ENCODE measurements at places on chromosomes 6 and 20.

- DNase-seq: no peak
Observed at GRCh38 chr20:23227274-23227673, 123.3 kb upstream of the NXT1 start.

DNA sequence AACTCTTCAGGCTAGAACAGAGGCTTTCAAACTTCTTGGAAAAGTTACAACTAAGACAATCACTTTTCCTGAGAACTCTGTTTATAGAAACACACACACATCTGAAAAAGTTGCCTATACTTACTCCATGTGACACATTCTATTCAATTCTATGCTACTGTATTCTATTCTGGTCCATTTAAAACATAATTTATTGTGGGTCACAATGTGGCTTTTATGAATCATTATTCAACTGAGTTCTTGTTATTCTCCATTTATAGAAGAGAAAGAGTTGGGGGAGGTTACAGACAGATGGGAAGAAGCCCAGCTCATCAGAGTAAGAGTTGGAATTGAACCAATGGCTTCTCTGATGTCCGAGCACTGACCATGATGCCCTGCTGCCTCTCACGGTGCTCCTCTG lies 21.6 kb upstream of the BCAS1 start:
- no peak for DNase-seq

DNA sequence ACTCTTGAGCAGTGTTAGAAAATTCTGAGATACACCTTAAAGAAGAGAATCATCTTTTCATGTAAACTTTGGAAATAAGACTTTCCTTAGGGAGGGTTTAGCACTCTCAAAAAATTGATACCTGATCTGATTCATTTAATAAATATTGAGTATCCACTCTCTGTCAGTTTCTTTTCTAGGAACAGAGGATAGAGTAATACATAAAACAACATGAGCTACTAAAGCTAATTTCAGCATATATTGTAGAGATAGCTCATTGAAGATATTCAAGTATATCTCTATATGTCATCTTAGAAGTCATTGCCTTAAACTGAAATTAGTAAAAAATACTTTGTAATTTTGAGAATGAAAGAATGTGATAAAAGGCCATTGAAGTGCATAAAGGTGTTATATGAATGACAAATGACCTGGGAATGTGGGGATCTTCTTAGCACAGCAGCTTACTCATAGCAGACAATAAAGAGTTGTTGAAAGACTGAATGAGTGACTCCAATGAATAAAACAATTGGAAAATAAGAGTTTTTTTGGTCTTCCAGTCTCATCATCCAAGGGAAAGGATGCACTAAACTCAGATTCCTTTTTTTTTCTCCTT lies 29.2 kb downstream of the RHAG start:
- no peak for DNase-seq

- no peak for DNase-seq
Observed at GRCh38 chr20:11585752-11586352, 331.8 kb upstream of the BTBD3 start.

DNA sequence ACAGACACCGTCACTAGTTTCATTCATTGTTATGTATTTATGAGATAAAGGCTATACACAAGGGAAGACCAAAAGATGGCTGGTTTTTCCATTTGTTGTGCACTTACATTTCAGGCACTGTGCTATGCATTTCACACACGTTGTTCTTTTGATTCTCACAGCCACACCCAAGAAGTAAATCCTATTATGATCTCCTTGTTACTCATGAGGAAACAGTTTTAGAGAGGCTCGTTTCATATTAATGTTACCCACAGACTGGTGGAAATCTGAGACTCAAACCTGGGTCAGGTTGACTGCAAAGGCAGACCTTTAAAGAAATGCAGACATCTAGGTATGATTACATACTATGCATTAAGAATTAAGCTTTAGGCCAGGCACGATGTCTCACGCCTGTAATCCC lies 34.9 kb downstream of the SHLD1 start:
- DNase-seq: no peak

- peak; percentile 3 for DNase-seq
Observed at GRCh38 chr6:121285041-121285440, 49.2 kb downstream of the TBC1D32 start.

GRCh38 chr6:63689421-63689820 lies 53.8 kb downstream of the PHF3 start:
- no peak for DNase-seq

GRCh38 chr6:7763881-7764280 lies 38.0 kb downstream of the BMP6 start:
- DNase-seq: no peak

DNA sequence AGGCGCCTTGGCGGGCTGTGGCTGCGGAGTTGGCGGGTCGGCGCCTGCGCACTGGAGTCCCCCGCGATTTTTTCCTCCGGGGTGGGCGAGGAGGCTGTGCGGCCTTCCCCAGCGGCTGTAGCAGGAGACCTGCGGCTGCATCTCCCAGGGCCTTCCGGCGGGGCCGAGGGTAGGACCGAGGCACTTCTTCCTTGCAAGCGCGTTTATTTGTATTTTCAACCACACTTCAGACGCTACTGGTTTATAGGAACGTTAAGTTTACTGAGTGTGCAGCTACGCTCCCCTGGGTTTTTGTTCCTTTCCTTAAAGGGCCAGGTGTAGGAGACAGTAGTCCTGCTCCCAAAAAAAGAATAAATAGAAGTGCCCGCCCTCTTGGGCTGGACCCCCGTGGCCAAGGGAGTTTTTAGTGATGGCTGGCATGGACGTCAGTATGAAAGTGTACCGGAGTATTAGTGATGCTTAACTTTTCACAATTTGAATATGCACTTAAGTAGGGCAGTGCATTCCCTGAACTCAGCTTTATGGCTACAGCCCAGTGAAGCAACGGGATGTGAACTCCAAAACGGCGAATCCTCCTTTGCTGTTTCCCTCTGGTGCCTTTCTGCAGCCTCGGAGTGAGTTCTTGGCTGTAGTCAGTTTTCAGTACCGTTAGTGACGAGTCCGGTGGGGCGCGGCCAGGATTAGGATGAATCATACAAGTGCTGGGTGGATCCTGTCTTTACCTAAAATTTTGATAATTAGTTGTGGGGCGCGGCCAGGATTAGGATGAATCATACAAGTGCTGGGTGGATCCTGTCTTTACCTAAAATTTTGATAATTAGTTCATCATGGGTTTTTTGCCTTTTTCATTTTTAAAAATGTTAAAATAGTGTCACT lies 1.0 kb upstream of the FBXO5 start:
- DNase-seq: peak; percentile 72

- no peak for DNase-seq
Observed at GRCh38 chr6:15443119-15443830, 197.4 kb downstream of the JARID2 start.

- DNase-seq: no peak
Observed at GRCh38 chr6:82263916-82264315, 16.4 kb upstream of the IBTK start.

DNA sequence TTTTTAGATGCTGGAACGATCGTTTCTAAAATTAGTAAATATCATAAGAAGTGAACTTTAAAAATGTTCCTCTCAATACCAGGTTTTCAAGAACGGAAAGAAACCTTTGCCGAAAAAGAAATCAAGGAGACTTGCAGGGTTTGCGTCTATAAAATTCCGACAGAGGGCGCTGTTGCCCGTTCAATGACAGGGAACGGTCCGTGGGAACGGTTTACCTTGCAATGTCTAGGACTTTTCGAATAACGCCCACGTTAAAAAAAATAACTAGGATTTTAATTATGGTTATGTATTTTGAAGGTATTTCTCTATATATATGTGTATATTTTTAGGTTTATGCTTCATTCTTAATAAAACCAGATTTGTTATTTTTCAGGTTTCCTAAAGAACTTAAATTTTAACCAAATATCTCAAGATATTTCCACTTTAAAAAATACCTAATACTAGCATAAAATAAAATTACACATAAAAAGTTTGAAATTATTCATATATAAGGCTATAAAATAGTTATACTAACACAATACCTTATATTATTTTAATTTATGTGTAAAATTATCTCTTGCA lies 2.5 kb upstream of the TFAP2B start:
- DNase-seq: peak; percentile 51

- DNase-seq: no peak
Observed at GRCh38 chr6:167705211-167705750, 121.4 kb upstream of the AFDN start.

GRCh38 chr6:12047304-12047703 lies 35.2 kb downstream of the HIVEP1 start:
- no peak for DNase-seq

DNA sequence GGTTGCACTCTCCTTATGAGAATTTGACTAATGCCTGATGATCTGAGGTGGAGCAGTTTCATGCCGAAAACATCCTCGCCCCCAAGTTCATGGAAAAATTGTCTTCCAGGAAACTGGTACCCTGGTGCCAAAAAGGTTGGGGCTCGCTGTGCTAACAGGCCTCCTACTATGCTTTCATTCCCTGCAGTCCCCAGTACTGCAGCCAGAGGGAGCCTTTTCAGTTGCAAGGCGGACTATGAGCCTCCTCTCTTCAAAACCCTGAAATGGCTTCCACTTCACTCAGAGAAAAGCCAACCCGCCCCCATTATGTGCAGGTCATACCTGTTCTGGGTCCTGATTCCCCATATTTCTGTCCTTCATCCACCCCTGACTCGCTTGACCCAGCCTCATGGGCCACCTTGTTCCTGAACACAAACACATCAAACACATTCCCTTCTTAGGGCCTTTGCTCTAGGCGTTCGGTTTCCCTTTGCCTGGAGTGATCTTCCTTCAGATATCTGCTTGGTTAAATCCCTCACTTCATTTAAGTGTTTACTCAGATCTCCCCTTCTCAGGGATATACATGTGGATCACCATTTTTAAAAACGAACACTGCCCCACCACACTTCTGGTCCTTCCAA lies 173.7 kb downstream of the PHACTR1 start:
- peak; percentile 8 for DNase-seq

GRCh38 chr20:877814-878213 lies 38.3 kb downstream of the ANGPT4 start:
- no peak for DNase-seq

DNA sequence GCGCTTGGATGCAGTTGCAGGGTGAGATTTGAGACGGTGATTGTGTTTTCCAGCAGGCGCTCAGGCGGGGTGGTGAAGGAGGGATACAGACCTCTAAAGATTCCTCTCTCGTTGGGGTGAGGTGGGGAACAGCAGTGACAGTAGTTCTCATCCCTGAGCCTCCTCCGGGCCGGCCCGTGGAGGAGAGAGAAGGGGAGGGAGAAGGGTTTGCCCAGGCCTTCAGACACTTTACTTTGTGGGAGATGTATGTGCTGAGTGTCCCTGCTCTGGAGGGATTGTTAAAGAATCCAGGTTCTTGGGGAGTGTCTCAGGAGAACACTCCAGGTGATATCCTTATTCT lies 41.0 kb downstream of the PSMB9 start:
- DNase-seq: no peak

- DNase-seq: no peak
Observed at GRCh38 chr6:24883618-24884017, 52.1 kb downstream of the RIPOR2 start.

DNA sequence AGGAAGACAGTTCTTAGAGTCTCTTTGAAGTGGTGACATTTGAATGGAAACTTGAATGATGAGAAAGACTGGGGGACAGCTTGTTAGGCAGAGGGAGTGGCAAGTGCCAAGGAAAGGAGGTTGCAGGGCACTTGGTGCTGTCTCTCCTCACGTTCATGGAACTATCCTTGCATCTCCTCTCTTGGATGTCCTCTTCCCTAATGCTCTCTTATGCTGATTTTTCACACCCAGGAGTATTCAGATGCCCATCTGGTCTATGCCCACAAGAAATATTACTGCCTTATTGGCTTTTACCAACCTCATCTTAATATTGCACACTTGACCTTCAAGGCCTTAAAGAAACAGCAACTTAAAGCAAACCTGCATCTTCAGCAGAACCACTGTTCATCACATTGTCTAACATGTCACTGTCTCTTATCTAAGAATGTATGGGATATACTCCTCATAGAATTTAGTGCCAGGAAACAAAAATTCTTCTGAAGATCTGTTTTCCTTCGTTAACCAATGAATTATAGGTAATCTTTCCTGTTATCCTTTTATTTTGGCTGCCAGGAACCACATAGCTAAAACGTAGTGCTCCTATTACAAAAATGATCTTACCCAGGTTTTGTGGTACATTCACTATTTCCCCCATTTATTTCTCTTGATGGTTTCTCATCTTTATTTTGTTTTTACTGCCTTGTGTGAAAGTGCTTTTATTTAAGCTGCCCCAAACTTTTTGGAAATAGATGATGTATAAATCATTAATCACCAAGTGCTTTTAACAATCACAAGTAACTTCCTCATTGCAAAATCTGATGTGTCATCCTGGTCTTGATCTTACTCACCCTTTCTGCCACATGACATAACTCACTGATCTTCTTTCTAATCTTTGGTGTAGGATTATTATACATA lies 12.8 kb downstream of the RGS17 start:
- DNase-seq: no peak

- DNase-seq: no peak
Observed at GRCh38 chr6:167399051-167399387, 74.1 kb downstream of the TTLL2 start.

DNA sequence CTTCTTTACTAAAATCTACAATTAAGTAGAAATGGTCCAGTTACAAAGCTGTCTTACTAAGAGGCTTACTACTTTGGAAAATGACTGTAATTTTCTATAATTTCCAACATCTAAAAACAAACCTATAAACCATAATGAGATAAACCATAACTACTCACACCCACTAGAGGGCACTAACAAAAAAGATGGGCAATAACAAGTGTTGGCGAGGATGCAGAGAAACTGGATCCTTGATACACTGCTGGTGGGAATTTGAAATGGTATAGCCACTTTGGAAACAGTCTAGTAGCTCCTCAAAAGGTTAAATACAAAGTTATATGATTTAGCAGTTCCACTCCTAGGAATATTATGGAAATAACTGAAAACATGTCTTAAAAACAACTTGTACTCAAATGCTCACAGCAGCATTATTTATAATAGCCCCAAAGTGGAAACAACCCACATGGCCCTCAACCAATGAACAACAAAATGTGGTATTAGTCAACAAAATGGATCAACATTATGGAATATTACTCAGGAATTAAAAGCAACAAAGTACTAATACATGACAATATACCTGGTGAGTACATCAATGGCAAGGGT lies 50.6 kb downstream of the GJA10 start:
- no peak for DNase-seq

- no peak for DNase-seq
Observed at GRCh38 chr20:32518593-32519380, 66.3 kb downstream of the NOL4L start.

- no peak for DNase-seq
Observed at GRCh38 chr6:28462401-28462800, 19.1 kb upstream of the ZSCAN23 start.

DNA sequence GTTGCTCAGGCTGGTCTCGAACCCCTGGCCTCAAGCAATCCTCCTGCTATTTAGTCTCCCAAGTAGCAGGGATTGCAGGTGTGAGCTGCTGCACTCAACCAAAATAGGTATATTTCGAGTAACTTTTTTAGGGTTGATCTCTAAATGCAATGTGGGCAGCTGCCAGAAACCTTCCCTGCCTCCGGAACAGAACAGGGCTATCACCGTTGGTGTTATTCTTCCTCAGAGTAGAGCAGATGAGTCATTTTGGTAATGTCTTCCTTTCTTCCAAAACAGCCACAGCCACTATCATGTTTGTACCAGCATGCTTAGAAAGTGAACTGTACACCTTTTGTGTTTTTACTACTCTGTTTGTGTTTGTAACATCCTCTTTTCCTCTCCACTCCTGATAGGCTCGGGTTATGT lies 44.1 kb downstream of the SNX9 start:
- DNase-seq: no peak

GRCh38 chr20:49753133-49753532 lies 39.5 kb upstream of the B4GALT5 start:
- DNase-seq: no peak

- DNase-seq: peak; percentile 23
Observed at GRCh38 chr20:25987073-25987927, 290.6 kb upstream of the ZNF337 start.

GRCh38 chr6:87487555-87487954 lies 14.8 kb downstream of the SLC35A1 start:
- no peak for DNase-seq

Data from HS-27A (cell line).